ENCODE measurements at places on chromosomes 4 and X.
A peak's percentile ranks its signal among the peaks of the same experiment; 100 is the strongest.

DNA sequence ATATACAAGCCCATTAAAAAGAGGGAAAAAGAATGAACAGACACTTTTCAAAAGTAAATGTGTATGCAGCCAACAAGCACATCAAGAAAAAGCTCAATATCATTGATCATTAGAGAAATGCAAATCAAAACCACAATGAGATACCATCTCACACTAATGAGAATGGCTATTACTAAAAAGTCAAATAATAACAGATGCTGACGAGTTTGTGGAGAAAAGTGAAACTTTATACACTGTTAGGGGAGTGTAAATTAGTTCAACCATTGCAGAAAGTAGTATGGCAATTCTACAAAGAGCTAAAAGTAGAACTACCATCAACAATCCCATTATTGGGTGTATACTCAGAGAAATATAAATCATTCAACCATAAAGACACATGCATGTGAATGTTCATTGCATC, 203.0 kb downstream of the ARAP2 start:
- no peak for DNase-seq

GRCh38 chr4:140637836-140638235, 69.1 kb upstream of the UCP1 start:
- DNase-seq = no peak

- DNase-seq = no peak
These were observed 521.0 kb upstream of the IGFBP7 start for GRCh38 chr4:57631147-57631546.

DNA sequence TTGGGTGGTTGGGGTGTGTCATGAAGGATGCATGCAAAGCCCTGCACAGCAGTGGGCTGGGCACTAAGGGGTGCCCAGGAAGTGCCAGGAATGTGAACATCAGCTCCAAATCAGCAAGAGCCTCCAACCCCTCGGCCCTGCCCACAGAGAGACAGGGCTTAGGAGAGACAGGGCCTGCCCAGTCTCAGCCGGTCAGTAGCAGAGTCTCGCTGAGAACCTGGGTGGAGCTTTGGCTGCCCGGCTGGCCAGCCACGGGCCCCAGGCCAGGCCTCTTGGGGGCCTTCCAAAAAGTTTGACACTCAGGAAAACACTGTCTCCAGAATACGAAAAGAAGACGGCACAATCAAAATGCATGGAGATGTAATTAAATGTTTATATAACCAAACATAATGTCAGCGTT, 4.3 kb upstream of the MXD4 start:
- peak; percentile 75 for DNase-seq

GRCh38 chr4:186068581-186069348, at the start of gene TLR3:
Gene TLR3, plus strand, starts transcription at chr4:186069156. Its CDS starts 7,464 bp downstream, at chr4:186076620.
- peak; percentile 18 for DNase-seq

DNA sequence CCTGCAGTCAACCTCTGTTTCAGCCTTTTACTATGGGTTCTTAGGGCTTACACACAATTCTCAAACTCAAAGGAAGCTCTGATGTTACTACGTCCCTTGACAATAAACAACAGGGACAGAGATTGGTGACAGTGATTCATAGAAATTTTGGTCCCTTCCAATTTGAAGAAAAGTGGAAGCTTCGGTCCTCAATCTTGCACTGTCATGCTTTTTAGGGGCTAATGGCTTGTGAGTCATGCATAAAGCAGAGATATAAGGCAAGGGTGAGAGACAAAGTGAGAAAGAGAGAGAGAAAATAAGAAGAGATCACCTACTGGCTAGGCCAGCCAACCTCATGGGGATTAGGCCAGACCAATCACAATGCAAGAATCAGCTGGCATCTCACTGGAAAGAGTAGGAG, 63.2 kb upstream of the STARD8 start:
- no peak for DNase-seq
